ENCODE measurements at places on chromosomes 12 and 14.

- DNase-seq, result no peak
These were observed at the start of gene RARG for GRCh38 chr12:53231921-53232645. Gene RARG (minus strand): TSS chr12:53232209. CDS start chr12:53227545, 4,664 bp downstream.

- no peak for DNase-seq
These were observed 102.0 kb downstream of the PRIMA1 start for GRCh38 chr14:93686268-93686667.

- DNase-seq, result no peak
These were observed 50.9 kb upstream of the INSM2 start for GRCh38 chr14:35482994-35483515.

- DNase-seq, result no peak
These were observed 88.3 kb downstream of the OTOGL start for GRCh38 chr12:80187660-80188090.

- DNase-seq, result no peak
These were observed 31.9 kb downstream of the TSPAN19 start for GRCh38 chr12:85004204-85004603.

DNA sequence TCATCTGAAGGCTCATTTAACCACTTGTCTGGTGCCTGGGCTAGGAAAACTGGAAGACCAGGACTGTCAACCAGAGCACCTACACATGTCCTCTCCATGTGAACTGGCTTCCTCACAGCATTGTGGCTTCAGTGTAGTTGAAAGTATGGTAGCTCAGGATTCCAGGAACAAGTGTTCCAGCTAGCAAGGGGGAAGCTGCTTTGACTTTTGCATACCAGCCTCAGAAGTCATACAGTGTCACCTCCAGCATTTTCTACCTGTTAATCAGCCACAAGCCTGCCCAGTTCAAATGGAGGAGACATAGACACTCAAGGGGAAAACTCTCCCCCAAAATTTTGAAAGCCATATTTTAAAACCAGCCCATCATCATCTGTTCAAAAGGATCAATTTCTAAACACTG, 212.8 kb upstream of the CAND1 start:
- DNase-seq, result no peak

GRCh38 chr12:88366101-88366500, 214.2 kb downstream of the KITLG start:
- DNase-seq, result no peak

DNA sequence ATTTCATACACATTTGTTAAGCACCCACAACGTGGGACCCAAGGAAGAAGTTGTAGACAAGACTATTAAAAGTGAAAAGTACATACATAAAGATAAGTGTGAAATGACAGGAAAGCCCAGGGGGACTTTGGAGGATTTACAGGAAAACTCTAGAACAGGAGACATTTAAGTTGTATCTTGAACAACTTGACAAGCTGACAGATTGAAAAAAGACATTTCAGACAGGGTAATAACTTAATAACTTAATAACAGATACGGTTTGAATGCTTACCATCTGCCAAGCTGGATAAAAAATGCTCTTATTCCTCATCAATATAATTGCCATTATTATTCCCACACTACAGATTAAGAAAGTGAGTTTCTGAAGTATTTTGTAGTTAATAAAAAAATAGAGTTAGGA, 229.7 kb upstream of the SYT10 start:
- DNase-seq, result no peak

GRCh38 chr14:54902521-54903420, at the start of gene GCH1:
Gene GCH1 (minus strand): TSS chr14:54902826. CDS start chr14:54902663, 163 bp downstream.
- DNase-seq, result peak; percentile 80

GRCh38 chr12:15209782-15210181, 11.4 kb downstream of the RERG start:
- no peak for DNase-seq

GRCh38 chr14:96162265-96162664, 42.4 kb upstream of the BDKRB2 start:
- peak; percentile 24 for DNase-seq

All from liver (tissue), 10 donors.